Activated T-helper 1 cell treated with anti-CD3 and anti-CD28 coated beads, Interleukin-2, amount 50 U/mL, for 16 hours (primary cell): ENCODE measurements at places on chromosomes 7 and 10.

DNA sequence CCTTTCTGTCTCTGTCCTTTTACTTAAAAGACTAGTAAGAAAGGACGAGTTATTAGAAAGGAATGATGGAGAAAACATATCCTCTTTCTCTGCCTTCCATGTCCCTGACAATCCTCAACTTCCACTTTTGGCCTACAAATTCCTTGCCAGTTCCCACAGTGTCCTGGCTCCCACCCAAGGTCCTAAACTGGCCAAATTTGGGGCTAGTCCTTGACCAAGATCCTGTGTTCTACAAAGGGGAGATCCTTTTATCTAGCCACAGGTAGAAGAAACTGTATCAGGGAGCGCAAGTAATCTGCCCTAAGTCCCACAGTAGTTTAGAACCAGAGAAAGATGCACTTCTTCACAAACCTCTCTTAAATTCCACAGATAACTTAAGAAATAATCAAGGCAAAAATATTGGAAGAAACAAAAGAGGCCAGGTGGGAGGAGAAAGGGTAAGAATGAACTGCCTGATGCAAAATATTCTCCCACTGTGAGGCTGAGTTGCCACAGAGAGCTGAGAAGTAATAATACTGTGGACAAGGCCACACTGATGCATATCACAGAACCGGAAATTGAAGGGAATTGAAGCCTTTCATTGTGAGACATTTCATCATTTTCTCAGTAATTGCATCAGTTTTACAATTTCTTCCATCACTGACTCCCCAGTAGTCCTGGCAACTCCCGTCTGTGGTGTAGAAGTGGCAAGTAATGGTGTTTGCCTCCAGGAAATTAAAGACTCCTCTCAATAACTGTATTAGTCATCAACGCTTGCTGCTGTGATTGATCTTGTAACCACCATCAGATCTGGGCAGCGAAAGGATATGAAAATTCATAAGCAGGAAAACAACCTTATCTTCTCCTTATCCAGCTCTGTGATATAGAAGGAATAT is 47.2 kb downstream of the DNAJC12 start:
- no peak for DNase-seq

DNA sequence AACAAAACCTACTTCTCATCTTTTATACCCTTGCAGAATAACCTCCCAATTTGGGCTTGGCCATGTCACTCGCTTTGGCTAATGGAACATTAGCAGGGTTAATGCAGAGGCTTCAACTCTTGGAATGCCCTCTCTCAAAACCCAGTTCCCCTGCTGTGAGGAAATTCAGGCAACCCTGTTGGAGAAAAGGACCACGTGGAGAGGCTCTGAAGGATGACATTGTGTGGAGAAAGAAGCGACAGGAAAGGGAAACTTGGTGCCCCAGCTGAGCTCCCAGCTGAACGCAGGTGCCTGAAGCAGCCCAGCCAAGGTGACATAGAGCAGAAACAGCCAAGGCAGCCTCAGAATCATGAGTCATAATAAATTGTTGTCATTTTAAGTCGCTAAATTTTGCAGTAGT is 214.2 kb upstream of the GHITM start:
- no peak for DNase-seq

DNA sequence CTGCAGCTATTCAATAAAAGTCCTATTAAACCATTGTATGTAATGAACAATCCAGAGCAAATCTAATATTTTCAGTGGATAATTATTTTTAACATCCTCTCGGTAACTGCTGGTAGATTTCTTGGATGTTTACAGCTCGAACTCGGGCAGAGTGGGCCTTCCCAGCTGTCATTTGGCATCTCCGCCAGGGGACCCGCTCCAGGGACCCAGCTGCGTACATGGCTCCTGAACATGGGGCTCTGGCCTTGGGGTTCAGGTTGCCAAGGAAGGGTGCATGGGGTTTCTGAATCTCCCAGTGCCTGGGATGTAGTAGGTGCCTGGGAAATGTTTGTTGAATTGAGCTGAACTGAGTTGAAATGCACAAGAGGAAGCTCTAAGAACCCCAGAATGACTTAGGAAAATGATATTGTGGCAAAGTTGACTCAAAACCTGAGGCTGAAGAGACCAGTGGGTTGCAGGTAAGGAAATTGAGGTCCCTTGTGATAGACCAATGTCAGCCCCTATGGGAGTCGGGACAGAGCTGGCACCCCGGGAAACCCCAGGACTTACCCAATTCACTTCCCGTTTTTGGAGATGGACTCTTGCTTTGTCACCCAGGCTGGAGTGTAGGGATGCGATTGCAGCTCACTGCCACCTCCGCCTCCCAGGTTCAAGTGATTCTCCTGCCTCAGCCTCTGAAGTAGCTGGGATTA is 228.4 kb downstream of the CUX1 start:
- no peak for DNase-seq

GRCh38 chr10:34506786-34507185 is 308.3 kb downstream of the PARD3 start:
- no peak for DNase-seq

- DNase-seq, result no peak
These were observed 2.1 kb downstream of the FAM170B start for GRCh38 chr10:49131507-49132361.

DNA sequence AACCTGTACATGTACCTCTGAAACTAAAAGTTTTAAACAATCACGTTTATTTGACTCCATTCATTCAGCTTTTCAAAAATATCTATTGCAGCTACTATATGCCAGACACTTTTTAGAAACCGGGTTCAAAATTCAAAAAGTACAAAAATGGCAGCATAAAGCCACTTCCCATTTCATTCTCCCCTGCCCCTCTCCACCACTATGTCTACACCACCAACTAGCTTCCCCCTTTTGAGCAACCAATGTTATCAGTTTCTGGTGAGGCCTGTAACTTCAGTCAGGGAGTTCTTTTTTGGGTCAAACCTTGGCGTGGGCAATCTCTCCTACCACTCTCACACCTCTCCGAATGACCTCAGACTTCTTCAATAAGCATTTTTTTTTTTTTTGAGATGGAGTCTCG is 11.5 kb upstream of the HHEX start:
- no peak for DNase-seq

DNA sequence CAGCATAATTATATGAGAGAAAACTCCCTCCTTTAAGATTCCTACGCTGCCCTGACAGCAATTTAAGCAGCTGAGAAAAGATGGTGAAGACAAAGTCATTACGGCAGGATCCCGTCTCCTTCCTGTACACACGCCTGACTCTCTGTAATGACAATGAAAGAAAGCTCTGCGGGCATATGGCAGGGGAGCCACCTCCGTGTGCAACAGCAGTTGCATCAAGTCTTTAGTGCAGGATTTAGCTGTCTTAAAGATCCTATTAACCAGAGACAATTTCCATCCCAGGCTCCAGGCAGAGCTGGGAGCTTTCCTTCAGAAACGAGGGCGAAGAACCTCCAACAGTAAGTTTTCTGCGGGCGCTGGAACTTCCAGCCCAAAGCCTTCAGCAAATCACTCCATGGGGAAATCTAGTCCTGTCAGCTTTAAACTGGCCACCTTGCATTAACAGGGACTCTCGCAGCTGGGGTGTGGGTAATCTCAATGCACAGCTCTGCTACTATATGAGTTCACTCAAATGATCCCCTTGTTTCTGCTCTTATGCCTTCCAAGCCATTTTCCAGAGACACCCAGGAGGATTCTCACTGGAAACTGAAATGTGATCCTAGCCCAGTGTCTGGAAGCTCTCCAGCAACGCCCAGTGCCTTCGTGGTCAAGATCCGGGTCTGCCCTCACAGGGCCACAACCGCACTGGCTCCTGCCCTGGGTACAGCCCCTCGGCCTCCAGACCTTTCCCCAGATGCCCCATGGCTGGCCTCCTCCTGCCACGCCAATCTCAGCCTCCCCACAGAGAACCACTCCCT is 74.9 kb downstream of the CTBP2 start:
- no peak for DNase-seq

- DNase-seq, result no peak
These were observed 40.6 kb downstream of the MICALL2 start for GRCh38 chr7:1418505-1419309.

DNA sequence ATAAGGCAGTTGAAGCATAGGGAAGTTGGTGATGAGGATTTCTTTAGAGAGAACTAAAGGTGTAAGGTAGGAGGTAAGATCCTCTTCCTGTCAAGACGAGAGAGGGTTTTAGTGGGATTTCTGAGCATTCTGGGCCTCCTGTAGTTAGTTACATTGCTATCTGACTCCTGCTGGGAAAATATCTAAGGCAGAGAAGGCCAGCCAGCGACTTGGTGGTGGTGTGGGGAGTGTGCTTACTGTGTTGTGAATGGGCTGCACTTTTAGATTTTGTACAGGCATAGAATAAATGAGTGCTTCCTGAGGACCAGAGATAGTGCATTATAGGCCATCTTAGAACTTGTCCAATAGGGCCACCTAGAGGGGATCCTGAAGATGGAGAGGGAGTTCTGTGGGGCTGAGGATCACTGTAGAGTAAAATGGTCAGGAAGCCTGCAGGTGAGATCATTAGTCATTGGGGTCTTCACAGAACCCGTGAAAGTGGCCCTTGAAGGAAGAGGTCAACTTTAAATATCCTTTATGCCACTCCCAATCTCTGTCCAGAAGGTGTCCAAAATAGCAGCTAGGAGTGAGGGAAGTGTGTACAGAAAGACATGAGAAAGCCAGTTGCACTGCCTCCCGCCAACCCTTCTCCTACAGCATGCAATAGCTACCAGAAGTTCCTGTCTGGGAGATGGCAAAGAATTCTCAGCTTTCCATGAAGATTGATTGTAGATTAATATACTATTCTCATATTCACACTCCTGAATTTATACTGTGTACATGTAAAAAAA is 266.6 kb downstream of the POLR1F start:
- no peak for DNase-seq

- no peak for DNase-seq
These were observed 68.9 kb upstream of the ANTXRL start for GRCh38 chr10:46217752-46218453.

GRCh38 chr7:129739427-129739826 is 127.9 kb downstream of the NRF1 start:
- DNase-seq, result no peak

DNA sequence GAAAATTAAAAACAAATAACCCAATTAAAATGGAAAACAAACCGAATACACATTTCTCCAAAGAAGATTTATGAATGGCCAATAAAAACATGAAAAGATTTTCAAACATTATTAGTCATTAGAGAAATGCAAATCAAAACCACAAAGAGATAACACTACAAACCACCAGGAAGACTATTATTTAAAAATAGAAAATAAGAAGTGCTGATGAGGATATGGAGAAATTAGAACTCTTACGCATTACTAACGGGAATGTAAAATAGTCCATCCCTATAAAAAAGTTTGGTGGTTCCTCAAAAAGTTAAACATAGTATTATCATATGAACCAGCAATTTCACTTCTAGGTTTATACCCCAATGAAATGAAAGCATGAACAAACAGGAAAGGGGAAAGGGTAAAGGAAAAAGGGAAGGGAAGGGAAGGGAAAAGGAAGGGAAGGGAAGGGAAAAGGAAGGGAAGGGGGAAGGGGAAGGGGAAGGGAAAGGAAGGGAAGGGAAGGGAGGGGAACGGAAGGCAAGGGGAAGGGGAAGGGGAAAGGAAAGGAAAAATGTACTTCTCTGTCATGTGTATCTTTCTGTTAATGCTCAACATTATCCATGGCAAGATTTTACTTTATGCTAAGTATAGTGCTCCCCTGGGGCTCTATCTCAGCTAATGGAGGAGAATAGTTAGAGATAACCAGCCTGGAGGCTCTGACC is 125.3 kb upstream of the RSU1 start:
- DNase-seq, result no peak

- no peak for DNase-seq
These were observed 39.6 kb downstream of the PFKP start for GRCh38 chr10:3106928-3107425.

- no peak for DNase-seq
These were observed 292.4 kb downstream of the USP6NL start for GRCh38 chr10:11318826-11319598.

- no peak for DNase-seq
These were observed 125.4 kb downstream of the EVX1 start for GRCh38 chr7:27367933-27368549.

DNA sequence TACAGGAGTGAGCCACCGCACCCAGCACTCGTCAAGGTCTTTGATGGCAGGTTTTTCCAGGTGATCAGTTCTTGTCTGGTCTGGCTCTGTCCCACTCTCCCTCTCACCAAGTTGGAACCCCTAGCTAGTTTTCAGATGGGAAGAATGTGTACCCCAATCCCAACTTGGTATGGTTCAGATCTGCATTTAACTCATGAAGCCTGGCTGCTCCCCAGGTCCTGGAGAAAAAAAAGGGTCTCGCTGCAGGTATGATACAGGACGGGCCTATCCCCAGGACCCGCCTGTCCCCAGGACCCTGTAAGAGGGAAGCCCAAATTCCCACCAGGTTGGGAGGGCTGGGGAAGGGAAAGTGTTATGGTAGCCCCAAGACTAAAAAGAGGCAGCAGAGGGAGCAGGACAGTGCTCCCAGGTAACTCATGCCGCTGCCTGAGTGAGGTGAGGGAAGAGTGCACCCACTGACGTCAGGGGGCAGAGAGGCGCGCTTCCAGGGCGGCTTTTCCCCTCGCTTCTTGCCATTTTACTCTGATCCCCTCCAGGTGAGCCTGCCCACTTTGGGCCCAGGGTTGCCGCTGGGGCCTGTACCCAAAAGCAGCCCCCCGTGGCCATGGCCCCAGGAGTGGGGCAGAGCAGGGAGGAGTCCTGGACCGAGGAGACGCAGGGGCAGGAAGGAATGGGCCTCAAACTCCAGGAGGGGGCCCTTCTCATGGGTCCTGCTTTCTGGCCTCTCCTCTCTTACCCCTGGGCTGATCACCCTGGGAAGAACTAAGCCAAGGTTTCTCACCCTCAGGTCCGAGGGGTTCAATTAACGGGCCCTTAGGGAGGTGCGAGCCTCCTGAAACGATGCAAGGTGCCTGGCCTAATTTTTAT is 36.4 kb upstream of the SRRM3 start:
- DNase-seq, result no peak

DNA sequence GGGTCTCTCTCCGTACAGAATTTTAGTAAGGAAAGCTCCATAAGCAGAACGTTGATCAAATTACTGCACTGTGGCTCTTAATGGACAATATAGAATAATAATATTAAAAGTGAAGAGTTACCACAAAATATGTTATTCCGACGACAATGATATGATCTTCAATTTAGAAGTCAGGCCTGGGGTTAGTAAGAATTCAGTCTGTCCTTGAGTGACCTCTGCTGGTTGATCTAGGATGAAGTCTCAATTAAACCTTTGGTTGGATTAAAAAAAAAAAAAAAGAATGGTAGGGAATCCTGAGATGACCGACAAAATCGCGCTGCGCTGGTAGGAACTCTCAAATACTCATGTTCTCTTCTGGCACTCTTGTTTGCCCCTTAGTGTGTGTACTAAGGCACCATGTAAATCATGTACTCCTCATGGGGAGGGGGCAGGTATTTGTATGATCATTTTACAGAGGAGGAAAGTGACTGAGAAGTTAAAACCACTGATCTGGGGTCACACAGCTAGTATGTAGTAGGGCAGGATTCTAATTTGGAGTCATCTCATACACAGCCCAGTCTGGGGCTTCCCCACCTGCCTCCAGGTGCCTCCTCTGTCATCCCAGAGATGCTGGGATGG is 161.3 kb upstream of the NPVF start:
- DNase-seq, result no peak
